HCEC 1CT (cell line): ENCODE measurements at places on chromosomes 5 and 9.
A peak's percentile ranks its signal among the peaks of the same experiment; 100 is the strongest.

- peak; percentile 56 for DNase-seq
These were observed 112.3 kb downstream of the SMARCA2 start for GRCh38 chr9:2127486-2127885.

GRCh38 chr5:181198905-181199519 is 6.0 kb downstream of the TRIM7 start:
- no peak for DNase-seq

DNA sequence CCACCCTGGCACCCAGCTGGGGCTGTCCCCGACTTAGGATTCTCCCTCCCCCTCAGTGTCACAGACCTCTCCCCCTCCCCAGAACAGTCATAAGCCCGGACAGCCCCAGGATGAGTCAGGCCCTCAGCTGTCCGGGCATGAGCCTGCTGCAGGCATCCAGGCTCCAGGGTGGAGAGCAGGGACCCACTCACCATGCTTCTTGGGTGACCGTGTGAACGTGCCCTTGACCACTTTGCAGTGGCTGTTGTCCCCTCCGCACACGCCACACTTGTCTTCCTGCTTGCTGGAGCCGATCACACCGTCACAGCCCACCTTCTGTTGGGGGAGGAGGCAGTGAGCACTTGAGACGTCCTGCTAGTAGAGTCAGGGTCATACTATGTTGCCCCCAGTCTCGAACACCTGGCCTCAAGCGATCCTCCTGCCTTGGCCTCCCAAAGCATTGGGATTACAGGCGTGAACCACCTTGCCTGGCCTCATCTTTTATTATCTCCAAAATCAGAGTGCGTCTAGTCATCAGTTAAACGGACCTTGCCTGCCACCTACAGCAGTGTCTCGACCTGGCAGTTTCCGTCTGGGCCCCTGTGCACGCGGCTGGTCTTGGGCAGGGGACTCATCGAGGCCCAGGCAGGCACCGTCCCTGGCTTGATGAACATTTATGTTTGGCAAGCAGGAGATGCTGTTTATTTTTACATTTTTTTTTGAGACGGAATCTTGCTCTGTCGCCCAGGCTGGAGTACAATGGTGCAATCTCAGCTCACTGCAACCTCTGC is 72.6 kb downstream of the ZNF354C start:
- no peak for DNase-seq

DNA sequence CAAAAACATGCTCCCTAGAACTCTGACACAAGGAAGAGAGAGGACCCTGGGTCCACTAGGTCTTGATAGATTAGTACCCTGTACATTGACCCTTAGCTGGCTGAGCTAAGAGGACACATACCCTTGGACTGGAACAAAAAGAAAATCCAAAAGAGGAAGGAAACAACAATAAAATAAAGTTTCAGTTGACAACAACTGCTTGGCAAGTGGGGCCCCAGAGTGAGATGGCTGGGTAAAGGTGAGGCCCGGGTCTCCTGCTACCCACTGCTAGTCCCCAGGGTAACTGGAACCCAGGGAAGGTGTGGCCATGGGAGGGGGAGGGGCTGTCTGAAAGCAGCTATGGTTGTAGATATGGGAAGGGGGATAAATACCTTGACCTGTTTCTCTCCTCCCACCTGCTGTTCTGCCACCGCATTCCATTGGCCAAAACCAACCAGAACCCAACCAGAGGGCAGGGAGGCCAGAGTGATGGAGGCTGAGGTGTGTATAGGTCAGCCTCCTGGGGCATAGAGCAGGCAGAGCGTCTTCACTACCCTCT is 11.7 kb downstream of the TAL2 start:
- DNase-seq = no peak

- peak; percentile 90 for DNase-seq
These were observed 18.8 kb downstream of the TICAM2 start for GRCh38 chr5:115583474-115583873.

DNA sequence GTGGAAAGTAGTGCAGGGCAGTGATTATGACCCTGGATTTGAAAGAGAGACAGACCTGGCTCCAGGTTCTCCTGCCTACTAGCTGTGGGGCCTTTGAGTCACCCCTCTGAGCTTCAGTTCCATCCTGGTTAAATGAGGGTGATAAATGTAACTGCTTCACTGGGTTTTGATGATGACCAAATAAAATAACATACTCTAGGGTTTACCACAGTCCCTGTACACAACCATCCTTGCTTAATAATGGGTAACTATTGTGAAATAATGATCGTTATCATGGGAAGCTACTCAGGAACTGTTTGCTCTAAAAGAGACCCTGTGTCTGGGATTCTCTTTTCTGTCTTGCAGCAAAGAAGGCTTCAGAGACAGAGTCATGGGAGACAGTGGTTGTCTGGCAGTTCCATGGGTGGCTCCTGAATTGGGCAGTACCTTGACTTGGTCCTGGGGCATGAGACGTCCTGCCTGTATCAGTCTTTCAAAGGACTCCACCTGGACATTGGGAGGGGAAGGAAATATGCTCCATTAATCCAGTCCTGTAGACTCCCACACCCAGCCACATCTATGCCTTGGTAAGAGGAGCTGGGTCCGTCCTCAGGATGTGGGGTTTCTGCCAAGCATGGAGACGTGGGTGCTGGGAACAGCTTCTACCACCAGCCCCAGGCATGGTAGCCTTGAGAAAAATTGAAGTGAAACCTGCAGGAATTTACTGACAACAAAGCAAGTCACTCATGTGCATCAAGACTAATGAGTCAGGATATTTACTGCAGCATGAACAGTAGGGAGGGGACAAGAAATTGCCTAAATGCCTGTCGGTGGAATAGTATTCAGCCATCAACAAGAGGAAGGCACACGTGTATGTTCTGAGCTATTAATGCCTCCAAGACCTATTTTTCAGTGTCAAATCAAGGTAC is 23.4 kb downstream of the AKNA start:
- DNase-seq = peak; percentile 88

DNA sequence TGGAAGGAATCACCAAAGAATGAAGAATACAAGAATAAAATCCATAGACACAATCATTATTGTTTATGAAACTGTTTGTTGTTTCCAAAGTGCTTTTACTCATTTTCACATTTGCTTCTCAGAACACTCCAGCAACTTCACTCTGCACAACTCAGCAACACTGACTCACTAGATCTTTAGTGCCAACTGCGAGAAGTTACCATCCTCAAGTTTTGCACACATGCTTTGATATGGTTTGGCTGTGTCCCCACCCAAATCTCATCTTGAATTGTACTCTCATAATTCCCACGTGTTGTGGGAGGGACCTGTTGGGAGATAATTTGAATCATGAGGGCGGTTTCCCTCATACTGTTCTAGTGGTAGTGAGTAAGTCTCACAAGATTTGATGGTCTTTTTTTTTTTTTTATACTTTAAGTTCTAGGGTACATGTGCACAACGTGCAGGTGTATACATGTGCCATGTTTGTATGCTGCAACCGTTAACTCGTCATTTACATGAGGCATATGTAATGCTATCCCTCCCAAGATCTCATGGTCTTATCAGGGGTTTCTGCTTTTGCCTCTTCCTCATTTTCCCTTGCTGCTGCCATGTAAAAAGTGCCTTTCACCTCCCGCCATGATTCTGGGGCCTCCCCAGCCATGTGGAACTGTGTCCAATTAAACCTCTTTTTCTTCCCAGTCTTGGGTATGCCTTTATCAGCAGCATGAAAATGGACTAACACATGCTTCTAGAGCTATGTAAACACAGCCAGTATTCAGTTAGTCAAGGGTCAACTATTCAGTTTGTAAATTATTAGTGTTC is 36.9 kb downstream of the CLINT1 start:
- no peak for DNase-seq

- no peak for DNase-seq
These were observed 36.4 kb downstream of the PHF2 start for GRCh38 chr9:93612796-93613154.

DNA sequence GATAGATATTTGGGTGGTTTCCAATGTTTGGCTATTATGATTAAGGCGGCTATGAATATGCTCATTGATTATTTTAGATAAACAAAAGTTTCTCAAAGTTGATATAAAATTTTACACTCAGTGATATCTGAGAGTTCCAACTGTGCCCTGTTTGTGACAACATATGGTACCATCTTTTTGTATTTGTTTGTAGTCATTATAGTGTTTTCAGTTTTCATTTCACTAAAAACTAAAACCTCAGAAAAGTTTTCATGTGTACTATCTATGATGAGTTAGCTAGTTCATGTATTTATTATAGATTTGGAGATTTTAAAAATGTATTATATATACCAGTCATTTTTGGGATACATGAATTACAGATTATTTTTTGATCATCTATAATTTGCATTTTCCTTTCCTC is 1111.4 kb downstream of the CDH18 start:
- no peak for DNase-seq
